ENCODE measurements at places on chromosomes 12 and 14.

GRCh38 chr12:112439769-112440168 is 21.0 kb downstream of the PTPN11 start:
- DNase-seq, result no peak

GRCh38 chr14:68671909-68672308 is 121.0 kb downstream of the ZFP36L1 start:
- no peak for DNase-seq

DNA sequence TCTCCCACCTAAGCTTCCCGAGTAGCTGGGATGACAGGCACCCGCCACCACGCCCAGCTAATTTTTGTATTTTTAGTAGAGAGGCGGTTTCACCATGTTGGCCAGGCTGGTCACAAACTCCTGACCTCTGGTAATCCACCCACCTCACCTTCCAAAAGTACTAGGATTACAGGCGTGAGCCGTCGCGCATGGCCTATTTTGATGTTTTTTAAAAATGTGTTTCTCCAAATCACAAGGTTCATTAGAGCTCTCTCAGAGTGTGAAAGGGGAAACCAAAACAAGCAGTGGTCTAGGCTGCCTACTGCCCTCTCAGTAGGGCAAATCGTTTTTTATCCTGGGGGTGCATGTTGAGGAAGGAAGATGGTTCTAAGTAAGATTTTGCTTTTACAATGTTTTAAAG is 211.5 kb downstream of the PIK3C2G start:
- DNase-seq, result no peak

DNA sequence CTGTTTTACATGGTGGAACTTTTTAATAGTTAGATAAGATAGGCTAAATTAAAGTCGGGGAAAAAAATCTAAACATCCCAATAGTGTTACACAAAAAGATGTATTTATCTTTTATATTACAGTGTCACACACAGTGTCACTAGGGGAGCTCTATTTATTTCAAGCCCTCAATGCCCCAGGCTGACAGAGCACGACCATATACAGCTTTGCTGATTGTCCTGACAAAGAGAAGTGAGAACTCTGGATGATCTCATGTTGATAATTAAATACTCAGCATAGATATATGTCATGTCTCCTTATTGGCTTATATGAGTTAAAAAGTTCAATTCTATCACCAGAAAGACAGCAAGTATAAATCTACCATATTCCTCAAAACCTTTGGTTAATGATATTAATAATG is 594.3 kb downstream of the LRFN5 start:
- DNase-seq, result no peak

DNA sequence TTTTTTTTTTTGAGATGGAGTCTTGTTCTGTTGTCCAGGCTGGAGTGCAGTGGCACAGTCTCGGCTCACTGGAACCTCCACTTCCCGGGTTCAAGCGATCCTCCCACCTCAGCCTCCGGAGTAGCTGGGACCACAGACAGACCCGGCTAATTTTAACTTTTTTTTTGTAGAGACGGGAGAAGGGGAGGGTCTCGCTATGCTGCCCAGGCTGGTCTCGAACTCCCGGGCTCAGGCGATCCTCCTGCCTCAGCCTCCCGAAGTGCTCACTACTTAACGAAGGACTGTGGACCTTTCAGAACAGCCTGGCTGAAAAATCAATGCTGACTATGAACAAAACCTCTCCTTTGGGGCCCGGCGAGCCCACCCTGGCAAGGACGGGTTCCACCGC is 10.9 kb downstream of the SLC6A12 start:
- DNase-seq, result no peak

- no peak for DNase-seq
Measured at GRCh38 chr14:31858868-31859267, 218.2 kb upstream of the ARHGAP5 start.

DNA sequence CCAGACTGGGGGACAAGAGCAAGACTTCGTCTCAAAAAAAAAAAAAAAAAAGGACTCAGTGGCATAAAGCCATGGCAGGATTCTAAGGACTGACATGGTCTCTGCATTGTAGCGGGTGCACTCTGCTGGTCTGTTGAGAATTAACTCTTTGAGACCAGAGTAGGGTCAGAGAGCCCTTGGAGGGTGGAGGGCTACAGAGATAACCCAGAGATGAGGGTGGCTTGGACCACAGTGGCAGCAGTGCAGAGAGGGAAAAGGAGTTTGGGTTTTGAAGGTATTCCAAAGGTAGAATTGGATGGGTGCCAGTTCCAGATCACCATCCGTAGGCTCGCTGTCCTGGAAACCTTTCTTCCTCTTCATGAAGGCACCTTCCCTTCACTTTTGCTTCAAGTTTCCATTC is 14.3 kb upstream of the DYNC1H1 start:
- DNase-seq, result no peak

DNA sequence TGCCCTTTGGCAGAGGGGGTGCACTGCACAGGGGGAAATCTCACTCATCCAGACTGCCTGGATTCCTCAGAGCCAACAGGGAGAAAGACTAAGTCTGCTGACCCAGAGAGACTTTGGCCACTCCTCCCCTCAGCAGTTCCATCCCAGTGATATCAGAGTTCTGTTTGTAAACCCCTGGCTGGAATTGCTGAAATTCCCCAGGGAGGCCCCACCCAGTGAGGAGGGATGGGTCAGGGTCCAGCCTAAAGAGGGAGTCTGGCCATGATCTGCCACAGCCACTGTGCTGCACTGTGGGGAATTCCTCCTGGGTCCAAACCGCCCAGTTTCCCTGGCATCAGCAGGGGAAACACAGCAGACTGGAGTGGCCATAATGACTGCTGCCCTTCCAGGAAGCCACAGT is 54.9 kb upstream of the USP15 start:
- no peak for DNase-seq

DNA sequence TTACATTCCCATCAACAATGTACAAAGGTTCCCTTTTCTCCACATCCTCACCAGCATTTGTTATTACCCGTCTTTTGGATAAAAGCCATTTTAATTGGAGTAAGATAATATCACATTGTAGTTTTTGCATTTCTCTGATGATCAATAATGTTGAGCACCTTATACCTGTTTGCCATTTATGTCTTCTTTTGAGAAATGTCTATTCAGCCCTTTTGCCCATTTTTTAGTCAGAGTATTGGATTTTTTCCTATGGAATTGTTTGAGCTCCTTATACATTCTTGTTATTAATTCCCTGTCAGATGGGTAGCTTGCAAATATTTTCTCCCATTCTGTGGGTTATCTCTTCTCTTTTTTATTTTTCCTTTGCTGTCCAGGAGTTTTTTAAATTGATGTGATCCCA is 10.7 kb upstream of the OR8S1 start:
- no peak for DNase-seq

DNA sequence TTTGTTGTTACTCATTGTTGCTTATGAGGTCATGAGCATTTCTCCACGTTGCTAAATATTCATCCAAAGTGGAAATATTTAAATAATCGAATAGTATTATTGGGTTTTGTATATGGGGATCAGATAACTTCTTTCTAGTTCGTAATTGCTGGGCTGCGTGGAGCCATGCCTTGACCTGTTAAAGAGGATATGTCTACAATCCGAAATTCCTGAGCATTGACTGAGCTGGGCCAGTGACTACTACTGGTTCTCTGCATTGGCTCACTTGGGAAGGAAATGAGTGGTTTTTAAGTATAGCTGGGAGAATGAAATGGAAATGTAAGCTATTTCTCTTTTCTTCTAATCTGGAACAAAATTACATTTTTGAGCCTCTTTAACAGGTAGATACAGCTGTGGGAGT is 163.2 kb downstream of the RPL10L start:
- no peak for DNase-seq

DNA sequence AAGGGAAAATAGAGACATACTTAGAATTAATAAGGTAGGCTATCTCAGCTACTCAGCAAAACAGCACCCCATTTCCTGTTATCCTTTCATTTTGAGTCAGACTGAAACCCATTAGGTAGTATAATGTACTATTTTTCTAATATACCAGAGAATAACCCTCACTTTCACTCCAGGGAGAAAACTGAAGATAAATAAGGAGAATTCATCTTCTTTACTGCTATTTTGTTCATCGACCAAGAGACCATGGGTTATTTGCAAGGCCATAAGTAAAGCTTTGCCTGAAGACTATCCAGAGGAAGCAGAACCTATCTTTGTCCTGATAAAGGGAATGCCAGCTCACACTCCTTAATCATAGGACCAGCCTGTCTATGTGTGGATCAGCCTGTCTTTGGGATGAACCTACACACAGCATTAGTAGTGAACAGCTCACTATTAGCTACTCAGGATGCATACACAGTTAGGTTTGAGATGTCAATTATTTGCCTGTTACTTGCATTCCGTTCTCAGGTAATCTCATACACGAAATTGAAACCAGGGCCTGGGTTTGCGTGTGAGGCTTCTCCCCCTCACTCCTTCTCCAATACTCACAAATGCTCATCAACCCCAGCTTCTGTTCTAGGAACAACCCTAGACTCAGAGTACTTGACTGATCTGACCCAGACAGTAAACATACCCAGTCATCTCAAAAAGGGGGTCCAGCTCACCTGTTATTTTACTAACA is 124.4 kb downstream of the DAD1 start:
- no peak for DNase-seq

GRCh38 chr14:67575684-67576083 is 24.4 kb downstream of the PIGH start:
- DNase-seq, result no peak

- no peak for DNase-seq
Measured at GRCh38 chr14:90204516-90204915, 51.8 kb upstream of the PSMC1 start.

DNA sequence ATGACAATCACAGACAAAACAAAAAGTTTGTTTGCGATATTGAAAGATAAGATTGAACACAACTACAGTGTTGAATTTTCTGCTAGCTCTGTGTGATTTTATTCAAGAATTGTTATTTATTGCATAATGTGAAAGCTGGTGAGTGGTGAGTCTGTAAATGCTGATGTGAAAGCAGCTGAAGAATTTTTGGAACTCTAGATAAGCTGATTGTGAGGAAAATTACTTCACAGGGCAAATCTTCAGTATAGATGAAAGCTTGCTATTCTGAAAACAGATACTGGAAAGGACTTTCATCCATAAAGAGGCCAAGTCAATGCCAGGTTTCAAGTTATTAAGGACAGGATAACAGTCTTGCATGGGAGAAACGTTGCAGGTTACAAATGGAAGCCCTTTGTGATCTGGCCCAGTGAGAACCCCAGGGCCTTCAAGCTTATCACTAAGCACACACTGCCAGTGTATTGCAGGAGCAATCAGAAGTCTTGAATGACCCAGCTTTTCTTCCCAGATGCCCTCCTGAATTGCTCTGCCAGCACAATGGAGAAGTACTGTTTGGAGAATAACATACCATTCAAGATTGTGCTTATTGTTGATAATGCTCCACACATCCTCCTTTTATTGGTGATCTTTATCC is 153.7 kb downstream of the PCNX1 start:
- DNase-seq, result no peak

DNA sequence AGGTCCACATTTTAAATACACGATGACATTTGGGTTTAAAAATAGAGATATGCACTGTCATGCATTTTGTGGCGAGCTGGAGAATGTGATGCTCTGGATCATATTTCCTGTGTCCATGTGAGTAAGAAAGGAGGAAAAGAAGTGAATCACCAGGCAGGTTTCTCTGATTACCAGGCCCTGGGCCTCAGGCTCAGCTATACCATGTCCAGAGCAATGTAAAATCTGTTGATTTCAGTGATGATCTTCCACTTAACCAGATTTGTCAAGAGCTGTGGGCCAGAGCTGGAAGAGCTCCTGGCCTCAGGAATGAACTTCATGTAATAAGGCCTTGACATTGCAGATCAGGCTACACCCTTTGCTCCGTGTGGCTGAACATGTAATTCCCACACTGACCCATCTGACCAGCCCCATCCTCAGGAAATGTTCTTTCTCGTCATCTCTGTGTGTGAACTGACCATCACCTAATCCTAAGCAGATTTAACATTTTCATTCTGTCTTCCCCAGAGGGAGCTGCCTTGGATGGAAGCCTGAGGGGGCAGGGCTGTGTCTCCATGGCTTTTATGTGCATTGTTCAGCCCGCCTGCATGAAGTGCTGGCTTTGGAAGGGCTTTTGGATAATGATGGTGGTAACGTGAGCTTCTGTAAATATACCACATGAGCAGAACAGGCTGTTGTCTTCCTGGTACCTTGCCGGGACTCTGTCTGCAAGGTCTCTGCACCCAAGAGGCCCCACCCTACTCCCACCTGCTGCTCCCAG is 54.5 kb downstream of the CRACR2A start:
- peak; percentile 96 for DNase-seq

- DNase-seq, result no peak
Measured at GRCh38 chr14:29918981-29919380, 8.7 kb downstream of the PRKD1 start.

GRCh38 chr14:51185754-51186153 is 54.3 kb upstream of the TMX1 start:
- DNase-seq, result no peak

DNA sequence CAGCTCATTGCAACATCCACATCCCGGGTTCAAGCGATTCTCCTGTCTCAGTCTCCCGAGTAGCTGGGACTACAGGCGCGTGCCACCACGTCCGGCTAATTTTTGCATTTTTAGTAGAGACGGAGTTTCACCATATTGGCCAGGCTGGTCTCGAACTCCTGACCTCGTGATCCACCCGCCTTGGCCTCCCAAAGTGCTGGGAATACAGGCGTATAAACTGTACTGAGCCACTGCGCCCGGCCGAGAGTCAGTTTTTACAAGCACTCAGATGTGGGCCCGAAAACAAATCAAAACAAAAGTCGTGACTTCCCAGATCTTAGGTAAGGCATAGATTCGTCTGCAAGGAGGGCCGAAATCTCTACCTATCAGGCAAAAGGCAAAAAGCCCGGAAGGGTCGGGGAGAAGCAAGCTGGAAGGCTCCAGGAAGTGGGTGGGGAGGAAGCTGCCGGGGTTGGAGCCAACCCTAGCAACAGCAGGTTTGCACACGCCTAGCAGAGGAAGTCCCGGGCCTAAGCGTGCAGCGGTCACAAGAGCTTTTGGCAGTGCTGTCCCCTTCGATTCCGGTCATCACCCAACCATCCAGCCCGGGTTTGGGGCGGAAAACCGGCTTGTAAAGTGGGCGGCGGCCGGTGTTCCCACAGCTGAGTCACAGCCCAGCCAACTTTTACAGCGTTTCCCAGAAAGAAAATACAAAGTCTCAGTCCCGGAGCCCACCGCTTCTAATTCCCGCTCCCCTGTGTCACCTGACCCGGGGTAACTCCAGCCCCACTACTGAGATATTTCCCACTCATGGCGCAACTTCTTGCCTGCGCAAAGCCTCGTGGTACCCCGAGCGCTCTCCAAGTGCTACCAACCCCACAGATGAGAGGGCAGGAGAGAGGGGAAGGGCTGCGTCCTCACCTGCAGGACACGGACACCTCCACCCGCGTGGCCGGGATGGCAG is 583 bp downstream of the CPNE8 start:
- peak; percentile 20 for DNase-seq

DNA sequence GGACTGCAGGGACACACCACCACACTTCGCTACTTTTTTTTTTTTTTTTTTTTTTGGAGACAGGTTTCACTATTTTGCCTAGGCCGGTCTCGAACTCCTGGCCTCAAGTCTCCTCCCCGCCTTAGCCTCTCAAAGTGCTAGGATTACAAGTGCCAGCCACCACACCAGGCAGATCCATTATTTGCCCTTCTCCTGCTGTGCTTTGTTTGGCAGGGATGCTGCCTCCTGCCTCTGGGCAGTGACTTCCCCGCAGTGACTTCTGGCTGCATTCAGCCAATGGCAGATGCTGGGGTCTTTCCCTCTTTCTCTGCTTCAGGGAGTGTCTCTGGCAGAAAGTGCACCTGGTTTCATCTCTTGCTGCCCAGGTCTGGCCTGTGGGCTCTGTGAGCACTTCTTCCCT is 6.7 kb upstream of the MORN3 start:
- no peak for DNase-seq
